Activated CD8-positive, alpha-beta T cell treated with anti-CD3 and anti-CD28 coated beads, Interleukin-2, amount 10 ng/mL, durations not matched to agents 7 days and 5 days (primary cell): ENCODE measurements at places on chromosomes 4 and X. TPM values are rescaled to one million over a fixed set of nuclear protein-coding genes. Genes with fewer than 3 reads are reported as not detected.

Gene MEPE
- total RNA-seq = not detected

Gene NEUROG2
- not detected for total RNA-seq

Gene BMX
- total RNA-seq = not detected

Gene ZCCHC12
- not detected for total RNA-seq

Gene C4orf50
- total RNA-seq = 0.13 TPM

Gene HCFC1
- total RNA-seq = 146 TPM

Gene INTS6L
- 24.4 TPM for total RNA-seq

Gene IL9R
- 68.1 TPM for total RNA-seq

Gene NLGN3
- total RNA-seq = 0.83 TPM

Gene JADE3
- 0.47 TPM for total RNA-seq
